Vein endothelial cell (primary cell): ENCODE measurements at places on chromosomes 1 and 21. TPM values are rescaled to one million over a fixed set of nuclear protein-coding genes. Genes with fewer than 3 reads are reported as not detected.

Gene TCHH
- not detected in 2 replicates for total RNA-seq

Gene DIO1
- total RNA-seq = not detected in 2 replicates

Gene CLCA4
- not detected in 2 replicates for total RNA-seq

Gene DNALI1
- total RNA-seq = 1.5 and 2.3 TPM in 2 replicates

Gene PLA2G5
- not detected in 2 replicates for total RNA-seq

Gene ARPC5
- 164 and 246 TPM in 2 replicates for total RNA-seq

Gene LCE3E
- total RNA-seq = not detected in 2 replicates

Gene SPAG17
- total RNA-seq = under 0.01 TPM in 1 of 2 replicates, not detected in the other
